GM12878 (cell line): ENCODE measurements at places on chromosomes 6 and 20. TPM values are rescaled to one million over a fixed set of nuclear protein-coding genes. Genes with fewer than 3 reads are reported as not detected.

The MCHR2 gene
- total RNA-seq: not detected in 2 replicates

The GGTLC1 gene
- not detected in 2 replicates for total RNA-seq

The RIPPLY2 gene
- total RNA-seq: 0.77 TPM in 1 of 2 replicates, not detected in the other

The NKX2-2 gene
- total RNA-seq: not detected in 2 replicates

The PRPF6 gene
- total RNA-seq: 100 and 102 TPM in 2 replicates

The HMGN3 gene
- 115 and 118 TPM in 2 replicates for total RNA-seq

The SLC32A1 gene
- not detected in 2 replicates for total RNA-seq

The PRKN gene
- total RNA-seq: not detected in 2 replicates

The TRIM15 gene
- 0.08 TPM in 1 of 2 replicates, not detected in the other for total RNA-seq

The CTAGE9 gene
- not detected in 2 replicates for total RNA-seq

The POPDC3 gene
- not detected in 2 replicates for total RNA-seq
